Foreskin keratinocyte (primary cell): ENCODE measurements at places on chromosomes 1 and 21. TPM values are rescaled to one million over a fixed set of nuclear protein-coding genes. Genes with fewer than 3 reads are reported as not detected.

PSMB4 gene
- 392 and 412 TPM in 2 replicates for polyA plus RNA-seq

DNA sequence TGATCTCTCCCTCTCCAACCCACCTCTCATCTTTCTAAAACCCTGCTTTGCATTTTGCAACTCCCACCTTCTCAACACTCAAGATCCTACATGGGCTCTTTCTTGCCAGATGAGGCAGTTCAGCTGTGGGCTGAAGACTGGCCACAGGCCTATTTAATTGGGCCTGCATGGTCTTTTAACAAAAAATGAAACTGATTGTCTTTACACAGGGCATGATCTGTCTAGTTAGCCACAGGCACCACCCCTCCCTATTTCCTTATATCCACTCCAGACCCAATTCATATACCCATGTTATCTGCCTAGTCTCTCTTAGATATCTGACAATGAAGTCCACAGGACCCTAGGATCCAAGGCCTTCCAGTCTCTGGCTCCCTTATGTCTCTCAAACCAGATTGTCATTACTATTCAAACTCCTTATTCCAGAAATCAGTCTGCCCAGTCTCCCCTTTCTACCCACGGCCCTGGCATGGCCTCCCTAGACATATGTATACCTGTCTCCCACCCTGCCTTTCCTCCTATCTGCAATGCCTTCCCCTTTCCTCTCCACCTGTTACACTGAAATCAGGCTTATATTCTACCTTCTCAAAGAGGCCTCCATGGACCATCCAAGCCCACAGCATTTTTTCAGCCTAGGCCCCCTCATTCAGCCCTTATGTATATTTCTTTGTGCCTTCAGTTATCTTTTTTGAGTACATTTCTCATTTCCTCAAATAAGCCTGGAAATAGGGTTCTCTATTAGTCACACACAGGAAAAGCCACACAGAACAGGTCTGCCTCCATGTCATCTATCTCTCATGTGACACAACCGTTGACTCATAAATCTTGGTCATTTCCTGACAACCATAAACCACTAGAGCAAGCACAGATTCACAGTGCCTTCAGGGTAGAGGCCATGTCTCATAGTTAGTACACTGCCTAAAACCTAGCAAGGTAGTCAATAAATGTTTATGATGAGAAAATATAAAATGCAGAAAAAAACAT is 39.0 kb downstream of the LPAR3 start:
- DNase-seq = peak; percentile 89

PPFIA4 gene
- polyA plus RNA-seq = 0.11 and 0.12 TPM in 2 replicates

DNA sequence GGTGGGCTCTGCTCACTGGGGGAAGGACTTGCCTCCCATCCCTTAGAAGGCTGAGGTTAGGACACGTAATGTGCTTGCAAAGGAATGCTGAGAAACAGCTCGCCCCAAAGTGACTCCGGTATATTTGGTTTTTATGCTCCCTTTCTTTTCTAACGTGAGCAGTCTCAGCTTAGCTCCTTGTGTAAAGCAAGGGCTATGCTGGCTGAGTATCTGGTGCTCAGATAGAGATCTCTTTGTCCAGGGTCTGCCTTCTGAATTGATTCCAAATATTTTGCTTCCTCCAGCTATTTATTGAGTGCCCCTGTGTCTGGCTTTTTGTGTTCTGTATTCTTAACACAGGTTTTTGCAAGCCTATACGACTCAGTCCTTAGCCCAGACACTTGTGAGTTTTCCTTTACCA is 94.5 kb upstream of the ARTN start:
- no peak for DNase-seq

- no peak for DNase-seq
Observed at GRCh38 chr1:112409414-112409813, 13.4 kb downstream of the CTTNBP2NL start.
